ENCODE measurements at places on chromosomes 5 and 9.

- no peak for DNase-seq
- no peaks in the 10 kb centered on the region for H3K27me3 ChIP-seq
- no peak overlapping the region for H3K4me3 ChIP-seq
- no peaks in the 10 kb centered on the region for H3K36me3 ChIP-seq
Observed at GRCh38 chr5:151288180-151288579, 15.4 kb downstream of the SLC36A3 start.

- H3K36me3 ChIP-seq = no peaks in the 10 kb centered on the region
- H3K27me3 ChIP-seq = no peaks in the 10 kb centered on the region
- DNase-seq = no peak
Observed at GRCh38 chr9:113882636-113883164, 6.6 kb downstream of the ZNF618 start.

- H3K4me3 ChIP-seq = no peak overlapping the region
- no peak overlapping the region for H3K27ac ChIP-seq
- no peaks in the 10 kb centered on the region for H3K27me3 ChIP-seq
- H3K36me3 ChIP-seq = no peaks in the 10 kb centered on the region
- DNase-seq = no peak
- no peaks in the 10 kb centered on the region for H3K4me1 ChIP-seq
Observed at GRCh38 chr9:81896070-81896469, 32.2 kb upstream of the SPATA31D4 start.

DNA sequence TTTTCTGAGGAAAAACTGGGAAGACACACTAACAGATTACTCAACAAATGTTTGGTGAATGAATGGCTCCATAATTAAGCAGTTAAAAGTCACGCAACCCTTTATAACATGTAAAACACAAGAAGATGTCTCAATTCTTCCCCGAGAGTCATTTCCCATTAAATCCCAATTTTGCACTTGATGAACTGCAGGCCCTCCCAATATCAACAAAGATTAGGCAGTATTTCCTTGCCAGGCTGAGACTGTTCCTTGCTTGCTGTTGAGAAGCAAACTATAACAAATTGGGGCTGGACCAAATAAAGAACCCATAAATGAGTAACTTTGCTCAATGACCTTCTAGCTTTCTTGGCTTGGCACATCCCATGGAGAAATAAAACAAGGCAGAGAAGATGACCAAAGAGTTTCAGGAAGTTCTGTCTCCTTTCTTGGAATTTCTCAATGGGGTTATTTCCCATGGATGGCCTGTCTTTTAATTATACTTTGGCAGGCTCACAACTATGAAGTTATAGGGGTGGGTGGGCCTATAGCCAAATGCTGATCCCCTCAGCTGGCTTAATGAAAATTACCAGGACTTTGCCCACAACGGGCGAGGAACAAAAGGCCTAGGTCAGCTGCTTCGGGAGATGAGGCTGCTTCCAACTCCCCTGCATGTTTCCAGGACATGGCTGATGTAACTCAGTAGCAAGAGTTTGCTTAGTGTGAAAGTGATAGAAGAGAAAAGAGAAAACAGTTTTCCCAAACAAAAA lies 243.1 kb upstream of the RFX3 start:
- no peaks in the 10 kb centered on the region for H3K36me3 ChIP-seq
- H3K4me3 ChIP-seq = no peak overlapping the region
- no peaks in the 10 kb centered on the region for H3K4me1 ChIP-seq
- DNase-seq = no peak
- no peaks in the 10 kb centered on the region for H3K27me3 ChIP-seq

GRCh38 chr9:129703667-129704355 lies 38.4 kb downstream of the PRRX2 start:
- no peak overlapping the region for H3K4me3 ChIP-seq
- DNase-seq = no peak
- H3K36me3 ChIP-seq = no peaks in the 10 kb centered on the region
- peaks cover 5% of the 10 kb centered on the region for H3K27me3 ChIP-seq

DNA sequence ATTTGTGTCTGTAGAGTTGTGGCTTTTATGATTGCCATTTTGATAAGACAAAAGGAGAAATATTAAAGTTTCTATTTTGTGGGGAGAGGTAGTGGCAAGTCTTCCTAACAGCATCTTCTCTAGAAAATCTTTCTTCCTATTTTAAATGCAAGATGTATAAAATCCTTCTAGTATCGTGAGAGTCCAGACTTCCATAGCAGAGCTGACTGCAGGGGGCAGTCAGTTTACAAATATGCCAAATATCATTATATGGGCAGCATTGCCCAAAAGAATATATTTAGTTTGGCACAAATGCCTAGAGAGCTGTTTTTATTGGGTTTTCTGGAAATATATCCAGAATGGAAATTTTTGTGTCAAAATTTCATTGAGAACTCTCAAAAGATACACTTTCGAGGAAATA lies 82.1 kb upstream of the ALDH1A1 start:
- no peak overlapping the region for H3K4me3 ChIP-seq
- H3K27ac ChIP-seq = no peak overlapping the region
- DNase-seq = no peak
- peaks cover 3% of the 10 kb centered on the region for H3K27me3 ChIP-seq
- H3K4me1 ChIP-seq = no peaks in the 10 kb centered on the region
- H3K36me3 ChIP-seq = no peaks in the 10 kb centered on the region

GRCh38 chr9:27395484-27395921 lies 98.6 kb upstream of the EQTN start:
- H3K27ac ChIP-seq = no peak overlapping the region
- H3K27me3 ChIP-seq = no peaks in the 10 kb centered on the region
